ENCODE measurements at places on chromosomes 1 and 21.

DNA sequence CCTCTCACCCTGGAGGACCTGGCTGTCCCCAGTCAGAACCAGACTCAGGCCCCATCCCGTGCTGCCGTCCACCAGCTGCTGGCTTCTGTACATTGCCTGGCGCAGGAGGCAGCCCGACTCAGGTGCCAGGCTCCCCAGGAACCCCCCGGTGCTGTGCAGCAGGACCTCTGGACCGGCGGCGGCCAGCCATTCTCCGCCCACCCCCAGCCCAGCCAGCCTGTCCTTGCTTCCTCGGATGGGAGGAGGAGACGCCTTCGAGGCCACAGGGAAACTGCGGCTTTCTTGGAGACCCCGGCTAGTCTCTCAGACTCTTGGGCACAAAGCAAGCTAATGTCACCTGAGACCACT is 4.4 kb downstream of the C1orf167 start:
- no peak for DNase-seq

- no peak for DNase-seq
Observed at GRCh38 chr1:166084613-166085012, 82.2 kb downstream of the FAM78B start.

DNA sequence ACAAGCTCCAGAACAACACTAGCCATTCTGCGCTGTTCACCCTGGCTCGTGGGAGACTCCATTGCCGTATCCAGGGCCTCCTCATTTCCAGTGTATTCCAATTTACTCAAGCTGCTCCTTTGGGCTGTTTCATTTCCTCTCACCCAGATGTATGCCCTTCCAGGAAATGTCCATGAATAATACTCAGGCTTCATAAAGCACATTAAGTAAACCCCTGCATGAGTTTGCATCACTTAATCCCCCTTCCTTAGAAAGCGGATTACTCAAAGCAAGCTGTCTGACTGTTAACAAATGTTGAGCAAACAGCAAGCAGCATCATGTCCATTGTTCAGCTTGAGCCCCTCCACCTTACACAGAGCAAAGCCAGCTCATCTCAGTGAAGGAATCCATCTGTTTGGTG is 403.6 kb upstream of the PBX1 start:
- DNase-seq, result no peak

DNA sequence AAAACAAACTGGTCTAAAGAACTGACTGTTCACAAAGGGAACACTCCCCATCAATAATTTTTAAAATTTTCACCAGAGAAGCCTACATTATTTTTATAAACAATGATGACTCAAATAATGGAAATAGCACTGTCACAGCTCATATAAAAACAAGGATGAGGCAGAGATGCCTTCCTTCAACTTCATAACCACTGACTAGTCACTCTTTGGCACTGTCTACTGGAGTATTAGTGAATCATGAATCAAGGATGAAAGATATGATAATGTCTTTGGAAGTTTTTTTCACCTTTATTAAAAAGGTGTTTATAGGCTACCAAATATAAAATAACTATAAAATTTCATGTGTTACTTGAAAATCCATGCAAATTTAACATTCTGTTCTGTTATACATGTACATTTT is 316.9 kb downstream of the VAV3 start:
- no peak for DNase-seq

DNA sequence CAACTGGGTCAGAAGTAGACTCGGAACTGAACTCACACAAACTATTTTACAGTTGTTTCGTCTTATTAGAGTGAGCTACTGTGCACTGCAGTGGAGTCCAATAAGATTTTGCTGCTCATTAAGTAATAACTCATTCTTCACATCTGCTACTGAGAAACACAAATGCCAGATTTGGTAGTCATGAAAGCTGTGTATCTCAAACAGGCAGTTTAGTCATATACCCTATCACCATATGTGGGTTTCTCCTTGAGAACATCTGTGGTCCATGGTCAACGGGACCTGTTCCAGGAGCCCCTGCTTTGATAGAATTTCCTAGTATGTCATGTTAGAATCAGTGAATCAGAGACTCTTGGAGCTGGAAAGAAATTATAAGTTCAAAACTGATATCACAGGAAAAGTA is 60.4 kb downstream of the ALG14 start:
- DNase-seq, result no peak

- DNase-seq, result no peak
Observed at GRCh38 chr1:234125283-234125682, 220.8 kb downstream of the SLC35F3 start.

DNA sequence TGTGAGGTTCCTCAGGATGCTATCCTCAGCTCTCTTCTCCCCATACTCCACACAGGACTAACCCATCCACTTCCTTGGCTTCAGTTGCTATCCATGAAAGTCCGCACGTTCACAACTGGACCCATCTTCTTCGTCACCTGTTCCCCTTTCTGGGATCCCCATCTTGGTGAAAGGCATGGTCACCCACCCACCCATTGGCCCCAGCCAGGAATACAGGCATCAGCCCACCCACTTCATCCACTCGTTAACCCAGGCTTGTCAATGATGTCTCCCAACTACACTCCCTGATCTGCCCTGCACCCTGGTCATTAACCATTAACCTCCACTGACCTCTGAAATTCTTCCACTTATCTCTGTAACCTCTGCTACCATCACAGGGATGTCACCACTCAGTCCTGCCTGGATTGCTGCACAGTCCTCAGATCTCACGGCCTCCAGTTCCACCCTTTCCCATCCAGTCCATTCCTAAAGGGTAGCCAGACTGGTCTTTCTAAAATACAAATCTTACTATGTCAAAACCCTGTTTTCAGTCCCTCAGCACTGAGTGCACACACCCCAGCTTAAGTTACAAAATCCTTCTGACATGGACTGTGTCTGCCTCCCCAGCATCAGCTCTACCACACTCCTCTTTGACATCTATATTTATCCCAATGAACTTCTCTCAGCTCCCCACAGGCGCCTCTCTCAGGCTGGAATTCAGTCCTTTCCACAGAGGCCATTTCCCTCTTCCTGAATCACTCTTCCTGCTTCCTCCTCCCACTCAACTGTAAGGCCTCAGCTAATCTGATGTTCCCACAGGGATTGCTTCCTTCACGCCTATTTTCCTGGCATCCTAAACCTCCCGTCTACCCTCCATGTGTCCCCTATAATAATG is 10.4 kb downstream of the PGLYRP4 start:
- DNase-seq, result no peak

- no peak for DNase-seq
Observed at GRCh38 chr1:232676307-232676706, 46.4 kb upstream of the SIPA1L2 start.

GRCh38 chr1:202665417-202665816 is 44.8 kb downstream of the SYT2 start:
- DNase-seq, result no peak

DNA sequence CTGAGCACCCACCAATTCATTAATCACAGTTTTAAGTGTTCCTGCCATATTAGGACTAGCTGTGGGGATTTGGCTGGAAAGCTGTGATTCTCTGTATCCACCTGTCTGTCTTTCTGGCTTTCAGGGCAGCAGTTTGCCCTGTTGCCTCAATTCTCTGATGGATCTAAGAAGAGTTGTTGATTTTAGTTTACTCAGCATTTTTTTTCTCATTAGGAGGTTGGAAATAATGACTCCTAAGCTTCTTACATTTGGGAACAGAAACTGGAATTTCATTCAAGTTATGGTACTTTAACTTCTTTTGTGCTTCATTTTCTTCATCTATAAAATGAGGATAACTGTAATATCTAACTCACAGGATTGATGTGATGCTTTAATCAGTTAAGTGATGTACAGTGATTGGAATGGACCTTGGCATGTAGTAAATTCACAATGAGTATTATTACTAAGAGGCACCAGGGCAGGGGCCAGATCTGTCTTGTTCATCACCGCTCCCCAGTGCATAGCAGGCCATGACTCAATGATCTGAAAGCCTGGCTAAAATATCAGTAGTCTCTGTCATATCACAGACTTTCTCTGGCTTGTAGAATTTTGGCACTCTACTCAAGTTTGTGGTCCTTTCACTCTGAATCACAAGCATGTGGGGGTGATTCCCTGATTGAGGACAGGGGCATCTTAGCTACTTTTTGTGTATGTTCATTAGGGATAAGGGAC is 51.4 kb upstream of the GREM2 start:
- DNase-seq, result no peak

- DNase-seq, result no peak
Observed at GRCh38 chr1:178282949-178283367, 189.1 kb downstream of the RASAL2 start.

DNA sequence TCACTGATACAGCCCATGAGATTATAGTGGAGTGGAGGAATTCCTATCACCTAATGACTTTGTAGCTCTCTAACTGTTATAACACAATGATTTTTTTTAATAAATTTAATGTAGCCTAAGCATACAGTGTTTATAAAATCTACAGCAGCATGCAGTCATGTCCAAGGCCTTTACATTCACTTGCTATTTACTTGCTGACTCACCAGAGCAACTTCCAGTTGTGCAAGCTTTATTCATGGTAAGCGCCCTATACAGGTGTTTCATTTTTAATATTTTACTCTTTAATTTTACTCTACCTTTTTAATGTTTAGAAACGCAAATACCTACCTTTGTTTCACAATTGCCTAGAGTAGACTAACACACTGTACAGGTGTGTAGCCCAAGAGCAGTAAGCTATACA is 1652.2 kb downstream of the BRINP3 start:
- DNase-seq, result no peak

- DNase-seq, result no peak
Observed at GRCh38 chr21:40208206-40208947, 341.1 kb downstream of the PCP4 start.

DNA sequence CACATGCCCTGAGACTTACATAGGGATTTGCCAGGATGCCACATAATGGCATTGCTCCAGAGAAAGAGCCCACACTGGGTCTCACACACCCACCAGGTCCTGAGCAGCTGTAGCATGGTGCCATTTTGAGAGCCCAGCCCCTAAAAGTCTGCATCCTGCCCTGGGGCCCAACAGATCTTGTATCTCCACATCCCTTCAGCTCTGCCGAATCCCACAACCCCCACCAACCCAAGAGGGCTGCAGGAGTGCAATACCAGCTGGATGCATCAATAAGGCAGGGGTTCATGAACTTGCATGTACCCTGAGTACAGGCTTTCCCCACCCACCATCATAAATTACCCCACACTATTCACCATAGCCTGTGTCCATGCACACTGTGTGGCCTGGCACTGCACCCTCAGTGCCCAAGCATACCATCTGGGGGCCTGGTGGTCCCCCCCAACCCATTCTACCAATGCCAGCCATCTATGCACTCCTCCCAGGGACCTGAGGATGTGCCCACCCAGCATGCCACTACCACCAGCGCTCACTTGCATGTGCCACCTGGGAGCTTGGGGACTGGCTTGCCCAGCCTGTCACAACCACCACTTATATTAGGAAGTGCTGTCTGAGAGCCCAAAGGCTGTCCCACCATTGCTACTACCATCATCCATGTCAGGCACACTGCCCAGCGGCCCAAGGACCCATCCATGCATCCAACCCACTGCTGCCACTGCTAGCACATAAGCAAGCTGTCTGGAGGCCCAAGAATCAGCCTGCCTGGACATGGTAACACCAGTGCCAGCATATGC is 4.1 kb upstream of the KRTAP12-2 start:
- DNase-seq, result no peak

GRCh38 chr1:43973981-43974442 is 748 bp upstream of the ATP6V0B start:
- no peak for DNase-seq

- DNase-seq, result no peak
Observed at GRCh38 chr1:48831120-48831978, 54.7 kb upstream of the BEND5 start.

- DNase-seq, result no peak
Observed at GRCh38 chr1:906600-907420, 16.9 kb upstream of the SAMD11 start.

- peak; percentile 27 for DNase-seq
Observed at GRCh38 chr1:193111641-193112090, 6.5 kb upstream of the GLRX2 start.

DNA sequence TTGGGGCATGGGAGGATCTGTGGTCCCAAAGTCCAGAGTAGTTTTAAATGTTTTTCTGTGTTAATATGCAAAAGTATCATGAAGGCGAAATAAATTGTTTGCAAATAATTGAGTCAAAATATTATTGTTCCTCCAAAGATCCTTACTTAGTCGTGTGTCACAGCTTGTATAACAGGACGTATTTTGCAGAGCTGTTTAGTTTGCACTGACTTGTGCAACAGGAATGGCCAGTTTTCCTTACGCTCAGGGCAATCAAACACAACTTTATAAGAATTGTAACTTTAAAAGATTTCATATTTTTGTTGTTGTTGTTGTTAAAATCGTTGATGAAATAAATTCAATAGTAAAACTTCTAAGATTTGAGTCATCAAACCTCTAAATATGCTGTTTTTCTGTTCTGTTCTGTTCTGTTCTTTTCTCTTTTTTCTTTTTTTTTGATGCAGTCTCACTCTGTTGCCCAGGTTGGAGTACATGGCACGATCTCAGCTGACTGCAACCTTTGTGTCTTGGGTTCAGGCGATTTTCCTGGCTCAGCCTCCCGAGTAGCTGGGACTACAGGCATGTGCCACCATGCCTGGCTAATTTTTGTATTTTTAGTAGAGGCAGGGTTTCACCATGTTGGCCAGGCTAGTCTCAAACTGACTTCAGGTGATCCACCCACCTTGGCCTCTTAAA is 60.6 kb downstream of the UCK2 start:
- no peak for DNase-seq

DNA sequence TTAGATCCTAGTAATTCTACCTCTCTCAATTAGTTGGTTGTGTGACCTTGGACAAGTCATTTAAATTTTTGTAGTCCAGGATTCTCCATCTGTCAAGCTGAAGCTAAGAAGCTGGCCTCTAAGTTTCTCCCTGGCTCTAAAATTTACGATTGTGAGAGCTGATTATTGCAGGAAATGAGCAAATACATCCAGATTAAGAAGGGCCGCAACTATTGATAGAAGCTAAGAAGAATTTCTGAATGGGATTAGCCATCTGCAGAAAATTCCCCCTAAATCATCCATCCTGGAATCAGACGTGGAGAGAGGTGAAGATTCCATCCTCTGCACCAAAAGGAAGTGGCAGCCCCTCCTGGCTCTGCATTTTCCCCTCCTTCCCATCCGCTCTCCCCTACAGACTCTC is 55.0 kb downstream of the HIVEP3 start:
- DNase-seq, result no peak

DNA sequence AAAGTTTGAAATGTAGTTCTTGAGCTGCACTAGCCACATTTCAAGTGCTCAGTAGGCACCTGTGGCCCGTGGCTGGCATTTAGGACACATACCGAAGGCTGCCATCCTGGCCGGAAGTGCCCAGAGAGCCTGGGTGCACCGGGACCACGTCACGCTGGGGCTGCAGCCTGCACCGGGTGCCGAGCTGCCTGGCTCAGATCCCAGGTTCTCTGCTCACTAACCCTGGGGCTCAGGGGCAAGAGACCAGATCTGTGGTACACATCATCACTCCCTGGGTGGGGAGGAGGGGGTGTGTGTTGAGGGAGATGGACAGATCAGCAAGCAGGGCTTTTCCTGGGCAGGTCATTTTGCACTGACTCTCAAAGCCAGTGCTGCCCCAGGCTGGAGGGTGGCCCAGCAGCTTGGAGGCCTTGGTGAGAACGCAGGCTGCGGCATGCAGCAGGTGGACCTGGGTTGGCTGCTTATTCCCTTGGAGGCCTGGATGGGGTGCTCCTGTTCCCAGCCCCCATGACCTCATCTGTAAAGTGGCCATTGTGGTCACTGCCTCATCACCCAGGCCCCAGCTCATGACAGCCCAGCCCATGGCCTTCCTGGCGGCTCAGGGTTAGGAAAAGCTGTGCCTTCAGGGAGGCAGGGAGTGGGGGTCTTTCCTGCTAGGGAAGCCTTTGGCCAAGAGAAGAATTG is 23.6 kb downstream of the TMEM201 start:
- no peak for DNase-seq

- no peak for DNase-seq
Observed at GRCh38 chr1:87093286-87093685, 178.9 kb downstream of the HS2ST1 start.

- DNase-seq, result no peak
Observed at GRCh38 chr1:28983091-28983490, 68.7 kb downstream of the EPB41 start.

Data from Panc1 (cell line).